ENCODE measurements at places on chromosomes 2 and 18.
A peak's percentile ranks its signal among the peaks of the same experiment; 100 is the strongest.

DNA sequence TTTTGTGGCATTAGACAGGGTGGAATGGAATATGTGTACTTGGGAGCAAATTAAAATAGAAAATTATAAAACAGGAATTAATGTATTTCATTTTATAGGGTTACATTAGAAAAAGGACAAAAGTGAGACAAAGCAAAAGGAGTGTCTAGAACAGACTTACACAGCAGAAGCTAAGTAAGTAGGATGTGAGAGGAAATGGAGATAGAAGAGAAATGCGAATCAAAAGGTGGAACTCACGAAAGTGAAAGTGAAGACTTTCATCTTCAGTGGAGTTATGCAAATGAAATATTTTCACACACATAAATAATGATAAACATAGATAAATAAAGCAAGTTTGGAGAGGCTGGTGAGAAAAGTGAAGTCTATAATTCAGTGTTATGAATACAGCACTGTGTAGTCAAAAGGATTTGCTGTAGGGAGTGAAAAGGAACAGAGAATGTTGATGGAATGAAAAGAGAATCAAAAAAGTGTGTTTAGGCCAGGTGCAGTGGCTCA lies 94.8 kb downstream of the DLGAP1 start:
- no peak for DNase-seq

GRCh38 chr2:74991977-74992376 lies 33.5 kb downstream of the POLE4 start:
- no peak for DNase-seq

GRCh38 chr2:42900289-42900891 lies 108.0 kb upstream of the HAAO start:
- no peak for DNase-seq

DNA sequence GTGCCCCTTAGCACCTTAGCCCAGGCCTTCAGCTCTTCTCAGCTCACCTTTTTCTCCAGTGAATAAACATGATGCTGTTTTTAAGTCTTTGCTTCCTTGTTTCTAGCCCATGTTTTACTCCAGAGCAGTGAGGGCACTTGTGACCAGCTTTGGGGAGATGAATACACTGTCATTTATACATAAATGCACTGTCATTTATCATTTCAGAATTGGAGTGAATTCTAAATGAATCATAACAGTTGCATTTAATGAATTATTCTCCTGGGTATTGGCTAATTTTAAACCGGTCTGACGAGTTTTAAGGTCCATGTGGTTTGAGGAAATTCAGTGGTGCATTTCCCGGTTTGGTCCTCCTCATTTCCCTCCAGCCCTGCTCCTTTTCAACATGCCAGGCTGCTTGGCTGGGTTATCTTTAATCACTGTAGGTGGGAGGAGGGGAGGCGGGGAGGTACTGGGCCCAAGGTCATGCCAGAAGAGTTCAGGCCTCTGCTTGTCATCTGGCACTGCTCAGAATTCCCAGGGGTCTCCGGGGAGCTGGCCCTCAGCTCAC lies 23.9 kb downstream of the PRKCE start:
- no peak for DNase-seq

GRCh38 chr2:180554330-180554729 lies 426.1 kb upstream of the UBE2E3 start:
- DNase-seq: no peak

DNA sequence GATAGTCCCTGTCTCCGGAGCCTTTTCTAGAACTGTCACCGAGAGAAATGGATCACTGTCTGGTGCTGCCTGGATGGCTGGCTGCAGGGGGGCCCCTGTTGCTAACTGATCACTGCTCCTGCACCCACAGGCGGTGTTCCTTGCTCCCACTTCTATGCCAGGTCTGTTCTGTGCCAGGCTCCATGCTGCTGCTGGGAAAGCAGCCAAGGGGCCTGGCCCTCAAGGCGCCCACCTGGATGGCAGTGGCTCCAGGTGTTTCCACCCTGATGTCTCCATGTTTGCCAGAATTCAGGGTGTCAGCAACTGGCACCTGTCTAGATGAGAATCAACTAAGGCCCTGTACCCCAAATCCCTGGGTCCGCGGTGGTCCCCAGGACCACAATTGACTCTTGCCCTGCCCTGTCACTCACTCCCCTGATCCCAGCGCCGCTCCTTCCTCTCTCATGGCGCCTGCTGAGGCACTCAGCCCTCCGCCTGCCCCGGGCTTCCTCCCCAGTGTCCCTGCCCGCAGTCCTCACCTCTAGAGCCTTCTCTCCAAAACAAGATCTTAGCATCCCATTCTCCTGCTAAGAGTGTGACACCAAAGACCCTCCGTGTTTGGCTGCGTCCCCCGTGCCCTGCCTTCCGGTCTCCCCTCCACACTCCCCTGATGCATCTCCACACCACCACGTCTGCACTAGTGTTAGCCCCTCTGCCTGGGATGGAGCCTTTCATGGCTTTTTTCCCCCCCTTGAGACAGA lies 72.5 kb upstream of the OTOF start:
- no peak for DNase-seq

DNA sequence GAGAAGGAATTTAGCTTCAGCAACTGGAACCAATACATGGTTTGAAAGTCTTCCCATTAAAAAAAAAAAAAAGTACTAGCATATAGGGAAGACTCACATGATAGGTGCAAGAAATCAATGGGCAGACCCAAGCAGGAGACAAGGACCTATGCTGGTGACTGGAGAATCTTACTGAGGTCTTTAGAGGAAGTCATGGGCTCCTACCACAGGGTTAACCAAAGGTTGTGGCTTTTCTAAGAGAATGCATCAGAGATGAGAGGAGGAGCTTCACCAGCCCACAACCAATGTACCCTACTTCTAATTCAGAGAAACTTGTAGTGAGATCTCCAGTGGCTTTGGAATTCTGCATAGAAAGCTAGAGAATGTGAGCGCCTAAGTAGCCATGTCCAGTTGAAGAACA lies 207.4 kb downstream of the NCKAP5 start:
- DNase-seq: no peak

GRCh38 chr2:105406221-105406620 lies 7.4 kb upstream of the FHL2 start:
- no peak for DNase-seq

DNA sequence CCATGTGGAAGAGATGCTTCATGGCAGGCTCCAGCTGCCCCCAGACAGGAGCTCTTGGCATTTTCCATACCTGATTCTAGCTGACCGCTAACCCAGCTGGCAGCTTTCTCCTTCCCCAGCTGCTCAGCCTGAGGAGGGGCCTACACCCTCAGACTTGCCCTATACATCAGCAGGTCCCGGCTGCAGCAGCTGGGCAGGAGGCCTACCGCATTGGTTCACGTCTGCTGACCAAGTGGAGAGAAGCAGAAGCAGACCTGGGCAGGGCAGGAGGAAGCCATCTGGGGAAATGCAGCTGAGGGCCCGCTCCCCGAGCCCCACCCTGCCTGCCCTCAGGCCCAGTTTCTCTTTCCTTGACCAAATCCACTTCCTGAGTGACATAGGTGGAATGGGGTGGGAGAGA lies 50.7 kb downstream of the LBH start:
- DNase-seq: no peak

GRCh38 chr2:11500702-11501303 lies 33.0 kb upstream of the GREB1 start:
- DNase-seq: no peak

- DNase-seq: peak; percentile 60
Observed at GRCh38 chr2:19358242-19359020, at the start of gene OSR1. OSR1 (minus strand) TSS chr2:19358623; CDS start chr2:19353805, 4,818 bp downstream.

- DNase-seq: no peak
Observed at GRCh38 chr2:73489053-73489452, 103.4 kb downstream of the ALMS1 start.

- DNase-seq: peak; percentile 38
Observed at GRCh38 chr18:12059334-12060181, 34.1 kb upstream of the ANKRD62 start.

DNA sequence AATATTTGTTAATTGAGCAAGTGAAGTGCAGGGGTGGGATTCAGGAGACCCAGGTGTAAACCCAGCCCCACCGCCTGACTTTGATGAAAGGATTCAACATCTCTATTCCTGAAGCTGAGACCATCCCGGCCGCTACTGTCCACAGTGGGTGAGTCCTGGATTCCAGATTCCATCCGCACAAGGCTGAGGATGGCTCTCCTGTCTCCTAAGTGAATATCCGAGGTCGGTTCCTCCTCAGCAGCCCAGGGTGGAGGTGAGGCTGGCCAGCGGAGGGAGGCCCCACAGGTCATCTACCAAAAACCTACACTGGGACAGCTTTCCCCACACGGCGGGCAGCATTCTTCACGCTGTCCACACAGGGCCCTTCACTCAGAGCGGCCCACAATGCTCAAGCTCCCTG lies 57.6 kb downstream of the ACKR3 start:
- DNase-seq: no peak

GRCh38 chr2:97068074-97068473 lies 26.6 kb downstream of the FAHD2B start:
- no peak for DNase-seq

GRCh38 chr2:120360307-120360855 lies 14.4 kb downstream of the INHBB start:
- no peak for DNase-seq

DNA sequence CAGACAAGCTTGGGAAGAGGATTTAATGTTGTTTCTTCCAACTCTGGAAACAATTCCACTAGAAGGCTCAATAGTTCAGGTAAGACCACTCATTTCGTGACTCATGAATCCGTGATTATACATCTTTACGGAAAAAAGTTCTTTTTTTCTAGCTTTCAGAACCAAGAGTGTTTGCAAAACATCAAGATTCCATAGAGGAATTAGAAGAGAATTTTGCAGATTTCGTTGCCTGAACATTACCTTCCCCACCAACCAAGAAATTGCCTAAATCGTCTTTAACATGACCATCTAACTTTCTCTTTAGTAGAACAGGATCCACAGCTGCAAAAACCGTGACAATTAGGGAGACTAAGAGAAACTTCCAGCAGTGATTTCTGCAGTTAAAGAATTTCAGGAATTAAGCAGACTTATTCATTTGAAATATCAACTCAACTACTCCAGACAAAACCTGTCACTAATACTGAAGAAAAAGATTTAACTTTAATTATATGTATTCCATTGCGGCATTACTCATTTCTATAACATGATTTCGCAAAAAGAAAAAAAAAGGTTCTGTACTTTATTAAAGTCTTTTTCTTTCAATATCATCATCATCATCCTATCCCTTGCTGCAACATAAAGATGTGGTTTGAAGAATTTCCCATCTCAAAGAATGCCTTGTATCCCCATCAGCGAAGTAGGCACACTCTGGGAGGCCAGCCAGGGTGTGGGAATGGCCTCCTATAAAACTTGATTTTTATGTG lies 1.9 kb upstream of the NAB1 start:
- DNase-seq: no peak

GRCh38 chr2:105175231-105175630 lies 66.3 kb upstream of the GPR45 start:
- DNase-seq: no peak

GRCh38 chr2:46747297-46747818 lies 168.2 kb downstream of the MCFD2 start:
- DNase-seq: no peak

- no peak for DNase-seq
Observed at GRCh38 chr18:10057894-10058791, 144.3 kb downstream of the VAPA start.

DNA sequence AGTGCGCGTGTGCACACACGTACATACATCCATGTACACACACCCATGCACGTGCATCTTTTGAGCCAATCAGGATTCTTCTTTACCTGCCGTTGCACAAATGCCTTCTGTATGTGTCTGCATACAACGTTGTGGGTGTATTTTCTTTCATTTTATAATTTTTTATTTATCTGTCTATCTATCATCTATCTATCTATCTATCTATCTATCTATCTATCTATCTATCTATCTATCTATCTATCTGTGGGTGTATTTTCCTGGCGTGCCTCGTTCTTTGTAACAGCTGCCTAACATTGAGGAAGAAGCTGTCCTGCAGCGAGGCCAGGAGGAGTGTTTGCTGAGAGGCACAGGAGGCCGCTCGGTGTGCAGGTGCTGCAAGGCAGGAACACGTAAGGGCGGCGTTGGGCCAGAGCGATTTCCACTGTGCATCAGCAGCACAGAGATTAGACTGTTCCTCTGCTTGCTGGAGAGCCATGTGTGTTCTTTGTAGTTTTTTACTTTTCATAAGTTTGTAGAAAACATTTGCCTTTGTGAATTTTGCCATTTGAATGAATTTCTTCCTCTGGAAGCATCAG lies 84.4 kb downstream of the DGKD start:
- DNase-seq: no peak

DNA sequence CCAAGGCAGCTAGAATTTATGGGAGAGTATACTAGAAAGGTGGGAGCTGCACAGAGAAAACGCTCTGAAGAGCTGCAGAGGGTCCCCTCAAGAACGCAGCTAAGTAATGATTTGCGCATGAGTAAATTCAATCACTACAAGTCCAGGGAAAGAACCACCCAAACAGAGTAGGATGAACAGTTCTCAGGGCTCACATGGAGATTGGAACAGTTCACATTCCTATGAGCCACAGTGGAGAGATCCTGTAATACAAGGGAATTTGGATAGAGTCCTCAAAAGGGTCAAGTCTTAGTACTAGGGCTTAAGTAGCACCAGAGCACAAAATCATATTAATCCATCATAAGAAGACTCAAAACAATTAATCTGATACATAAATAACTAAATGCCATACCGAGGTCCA lies 12.7 kb downstream of the OLA1 start:
- no peak for DNase-seq

DNA sequence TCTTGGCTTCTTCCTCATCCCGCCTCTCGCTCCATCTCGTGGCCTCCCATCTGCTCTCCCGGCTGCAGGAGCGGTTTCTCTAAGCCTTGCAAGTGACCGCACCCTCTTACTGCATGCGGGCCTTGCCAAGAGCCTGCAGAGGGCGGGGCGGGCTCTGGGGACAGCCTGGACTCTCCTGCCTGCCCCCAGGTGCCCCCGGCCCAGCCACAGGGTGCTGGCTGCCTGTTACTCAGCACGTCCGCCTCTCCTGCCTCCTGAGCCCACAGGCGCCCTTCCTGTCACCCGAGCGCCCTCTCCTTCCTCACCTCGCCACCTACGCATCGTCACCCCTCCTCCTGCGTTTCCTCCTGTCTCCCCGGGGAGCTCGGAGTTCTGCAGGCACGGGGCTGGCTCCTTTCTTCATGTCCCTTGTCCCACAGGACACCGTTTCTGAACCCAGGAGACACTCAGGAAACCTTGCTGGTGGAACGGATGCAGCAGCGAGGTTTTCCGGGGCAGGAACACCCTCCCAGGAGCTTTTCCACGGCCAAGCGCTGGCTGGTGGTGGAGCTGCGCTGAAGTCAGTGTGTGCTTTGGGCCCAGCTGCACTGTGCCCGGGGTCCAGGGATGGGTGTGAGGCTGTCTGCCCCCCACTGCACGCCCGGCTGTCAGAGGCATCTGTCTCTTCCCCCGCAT lies 28.5 kb downstream of the HPCAL1 start:
- DNase-seq: no peak

GRCh38 chr2:122267947-122268346 lies 512.5 kb downstream of the TSN start:
- no peak for DNase-seq

GRCh38 chr2:60899892-60900249 lies 18.5 kb downstream of the REL start:
- DNase-seq: no peak

All from D341Med (cell line).